COR-L47 (cell line): ENCODE measurements at places on chromosomes 7 and 10.

DNA sequence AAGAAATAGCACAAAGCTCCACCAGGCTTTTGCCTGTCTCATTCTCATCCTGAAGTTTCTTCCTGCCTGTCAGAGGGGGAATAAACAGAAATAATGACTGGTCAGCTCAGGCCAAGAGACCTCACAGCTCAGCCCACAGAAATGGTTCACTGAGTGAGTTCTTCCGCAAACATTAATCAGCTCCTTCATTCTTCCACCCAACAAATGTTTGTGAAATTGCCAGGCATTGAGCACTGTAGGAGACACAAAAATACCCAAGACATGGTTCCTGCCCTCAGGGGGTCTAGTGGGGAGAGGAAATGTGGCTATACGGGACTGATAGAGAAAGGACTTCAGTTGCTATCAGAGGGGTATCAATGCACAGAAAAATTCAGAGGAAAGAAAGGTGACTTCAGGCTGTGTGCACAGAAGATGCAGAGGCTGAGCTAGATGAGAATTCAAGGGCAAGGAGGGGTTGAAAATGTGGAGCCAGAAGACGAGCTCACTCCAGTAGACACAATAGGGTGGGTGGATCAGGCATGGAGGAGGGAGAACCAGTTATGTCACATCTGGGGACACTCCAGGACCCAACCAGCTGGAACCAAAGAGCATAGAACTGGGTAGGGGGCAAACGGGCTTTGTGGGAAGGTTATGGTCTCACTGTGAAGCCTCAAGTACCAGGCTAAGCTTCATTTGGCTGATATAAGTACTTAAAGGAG is 20.9 kb downstream of the MYOF start:
- no peak for DNase-seq

DNA sequence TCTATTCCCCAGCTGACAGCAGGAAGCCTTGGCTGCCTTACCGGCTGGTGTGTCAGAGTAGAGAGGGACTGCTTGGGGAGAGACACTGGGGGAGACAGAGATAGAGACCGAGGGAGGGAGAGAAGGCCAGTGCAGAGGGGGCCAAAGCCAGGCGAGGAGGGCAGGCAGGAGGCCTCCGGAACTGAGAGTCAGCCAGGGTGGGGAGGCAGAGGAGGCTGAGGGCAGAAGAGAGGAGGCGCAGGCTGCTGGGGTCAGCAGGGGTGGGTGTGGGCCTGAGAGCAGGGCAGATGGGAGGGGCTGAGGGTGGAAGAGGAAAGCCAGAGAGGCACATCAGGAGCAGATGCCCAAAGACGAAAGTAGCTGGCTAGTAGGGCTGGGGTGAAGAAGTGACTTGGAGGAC is 57.2 kb upstream of the PAX2 start:
- no peak for DNase-seq

DNA sequence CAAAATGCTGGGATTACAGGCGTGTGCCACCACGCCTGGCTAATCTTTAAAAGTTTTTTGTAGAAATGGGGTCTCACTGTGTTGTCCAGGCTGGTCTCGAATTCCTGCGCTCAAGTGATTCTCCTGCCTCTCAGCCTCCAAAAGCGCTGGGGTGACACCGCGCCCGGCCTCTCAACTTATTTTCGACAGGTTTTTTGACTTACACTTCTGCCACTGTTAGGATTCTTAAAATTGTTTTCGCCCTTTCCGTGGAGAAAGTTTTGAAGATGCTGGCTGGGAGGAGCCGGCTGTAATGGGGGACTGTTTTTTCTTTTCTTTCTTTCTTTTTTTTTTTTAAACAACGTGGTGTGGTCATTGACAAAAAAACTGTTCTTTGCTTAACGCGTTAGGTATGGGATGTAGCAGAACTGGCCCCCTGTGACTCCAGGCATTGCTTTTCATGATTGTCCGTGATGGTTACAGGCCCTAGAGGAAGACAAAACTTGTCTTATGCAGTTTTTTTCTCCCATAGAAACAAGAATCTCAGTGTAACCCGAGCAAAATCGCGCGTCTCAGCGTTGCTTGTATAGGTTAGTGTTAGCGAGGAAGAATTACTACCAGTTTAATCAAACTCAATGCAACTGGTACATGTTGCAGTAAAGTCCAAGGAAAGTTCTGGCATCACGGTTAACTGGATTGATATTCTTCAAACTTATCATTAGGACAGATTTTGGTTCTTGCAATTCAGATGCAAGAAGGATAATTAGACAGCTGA is 72.2 kb downstream of the DAGLB start:
- no peak for DNase-seq

- DNase-seq = no peak
Observed at GRCh38 chr10:84469470-84469869, 141.1 kb downstream of the CCSER2 start.

DNA sequence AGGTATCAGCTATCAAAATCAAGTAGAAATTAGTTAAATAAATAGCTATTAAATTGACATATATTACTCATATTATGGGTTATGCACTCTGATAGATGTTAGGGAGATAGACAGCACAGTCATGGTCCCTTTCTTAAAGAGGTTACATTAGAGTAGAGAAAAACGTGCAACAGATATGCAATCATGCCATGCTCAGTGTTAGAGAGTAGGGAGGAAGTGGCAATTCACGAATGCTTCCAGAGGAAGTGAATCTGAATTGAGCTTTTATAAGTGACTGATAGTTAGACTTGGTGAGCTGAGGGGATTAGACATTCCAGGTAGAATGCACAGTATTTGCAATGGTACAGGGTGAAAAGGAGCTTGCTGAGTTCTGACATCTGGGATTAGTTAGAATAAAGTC is 349.8 kb downstream of the NXPH1 start:
- DNase-seq = no peak

GRCh38 chr7:121167971-121168370 is 160.8 kb upstream of the WNT16 start:
- no peak for DNase-seq

DNA sequence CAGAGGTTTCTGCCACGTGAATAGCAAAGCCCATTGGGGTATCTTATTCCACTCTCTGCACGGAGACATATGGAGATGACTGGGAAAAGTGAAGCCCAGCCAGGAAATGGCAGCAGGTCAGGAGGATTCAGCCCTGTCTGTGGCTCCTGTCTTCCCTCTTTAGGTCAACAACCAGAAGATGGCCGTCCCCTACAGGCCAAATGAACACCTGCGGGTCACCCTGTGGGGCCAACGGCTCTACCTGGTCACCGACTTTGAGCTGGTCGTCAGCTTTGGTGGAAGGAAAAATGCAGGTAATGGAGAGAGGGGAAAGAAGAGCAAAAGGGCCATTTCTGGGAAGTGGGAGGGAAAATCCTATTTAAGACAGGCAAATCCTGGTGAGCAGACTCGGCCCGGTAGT is 38.3 kb downstream of the EPHB4 start:
- DNase-seq = no peak

DNA sequence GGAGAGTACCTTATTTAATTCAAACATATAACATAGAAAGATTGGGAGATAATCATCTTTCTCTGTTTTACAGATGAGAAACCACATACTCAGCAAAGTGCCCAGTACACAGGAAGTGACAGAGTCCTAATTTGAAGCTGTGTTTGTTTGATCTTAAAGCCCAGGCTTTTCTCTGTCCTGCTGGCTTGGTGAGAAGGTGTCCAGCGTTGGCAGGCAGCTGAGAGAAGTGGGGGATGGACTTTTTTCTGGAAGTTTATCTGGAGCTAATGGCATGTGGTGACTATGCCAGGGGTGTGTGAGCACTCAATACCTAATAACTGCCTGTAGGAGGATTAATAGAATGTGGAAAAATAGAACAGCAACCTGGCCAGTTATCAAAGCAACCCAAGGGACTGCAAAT is 60.8 kb downstream of the NPSR1 start:
- no peak for DNase-seq

- DNase-seq = no peak
Observed at GRCh38 chr7:7489546-7489945, 46.1 kb downstream of the COL28A1 start.

- no peak for DNase-seq
Observed at GRCh38 chr7:98956937-98957336, 78.6 kb downstream of the TRRAP start.

DNA sequence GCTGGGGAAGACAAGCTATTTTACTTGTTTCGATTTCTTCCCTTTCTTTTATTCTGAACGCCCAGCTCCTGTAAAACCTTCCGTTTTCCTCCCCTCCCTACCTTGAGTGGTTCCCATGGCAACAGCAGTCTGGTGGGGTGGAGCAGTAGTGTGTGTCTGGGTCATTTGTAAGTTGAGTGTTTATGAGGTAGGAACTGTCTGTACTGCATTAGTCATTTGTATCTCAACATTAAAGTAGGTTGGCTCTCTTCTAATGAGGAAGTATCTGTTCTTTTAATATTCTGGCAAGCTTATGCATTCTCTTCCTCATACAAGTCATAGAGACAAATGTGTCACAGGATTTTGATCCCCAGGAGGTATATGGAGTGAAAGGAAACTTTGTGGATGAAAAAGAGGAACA is 85.3 kb upstream of the CCDC6 start:
- peak; percentile 8 for DNase-seq

GRCh38 chr10:44033008-44033407 is 351.9 kb downstream of the CXCL12 start:
- DNase-seq = no peak

GRCh38 chr7:2159176-2159520 is 73.6 kb downstream of the MAD1L1 start:
- no peak for DNase-seq

DNA sequence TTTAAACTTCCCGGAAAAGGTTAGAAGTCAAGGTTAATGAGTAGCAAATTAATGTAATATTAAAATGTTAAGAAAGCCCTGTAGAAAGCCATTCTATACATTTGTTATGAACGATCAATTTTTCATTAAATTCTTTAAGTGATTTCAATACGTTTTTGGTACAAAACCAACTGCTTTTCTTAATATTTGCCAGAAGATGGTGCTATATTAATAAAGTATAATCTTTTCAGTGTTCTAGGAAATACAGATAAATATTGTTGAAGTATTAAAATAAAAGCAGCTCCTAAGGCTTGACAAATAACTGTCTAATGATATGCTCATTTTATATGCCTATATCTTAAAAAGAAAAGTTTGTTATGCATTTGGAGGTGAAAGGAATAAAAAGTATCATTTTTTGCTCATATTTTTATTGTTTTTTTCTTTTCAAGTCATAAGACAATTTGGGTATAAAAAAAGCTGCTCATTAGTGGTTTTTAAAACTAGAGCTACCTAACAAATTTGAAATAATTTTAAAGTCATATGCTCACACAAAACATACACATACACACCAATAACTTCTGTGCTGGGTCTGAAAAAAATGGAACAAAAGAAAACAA is 130.3 kb upstream of the POT1 start:
- peak; percentile 1 for DNase-seq
